Sigmoid colon (tissue), 7 donors: ENCODE measurements at places on chromosomes 1 and 21. TPM values are rescaled to one million over a fixed set of nuclear protein-coding genes. Genes with fewer than 3 reads are reported as not detected.

DNA sequence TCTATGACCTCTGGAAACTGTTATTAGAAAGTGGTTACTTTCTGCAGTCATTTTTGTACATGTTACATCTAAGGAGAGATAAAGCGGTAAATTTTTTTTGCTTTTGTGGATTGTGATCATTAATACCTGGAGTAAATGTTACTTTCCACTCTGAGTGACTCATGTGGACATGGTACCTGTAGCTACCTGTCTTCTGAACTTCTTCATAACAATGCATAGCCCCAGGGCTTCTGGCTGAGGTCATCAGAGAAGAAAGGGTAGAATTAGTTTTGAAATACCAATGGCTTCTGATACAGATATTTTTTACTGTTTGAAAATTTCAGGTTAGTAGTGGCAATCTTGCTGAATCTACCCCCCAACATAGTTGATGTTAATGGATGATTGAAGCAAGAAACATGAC, 489.3 kb downstream of the RWDD3 start:
- DNase-seq = no peak

The GABRD gene
- total RNA-seq = not detected

The ZNF691 gene
- total RNA-seq = 14.7 TPM

The NAXE gene
- total RNA-seq = 113 TPM

GRCh38 chr1:203441766-203442165, 33.8 kb upstream of the PRELP start:
- DNase-seq = no peak

GRCh38 chr1:8456308-8456912, 138.5 kb downstream of the SLC45A1 start:
- DNase-seq = no peak

DNA sequence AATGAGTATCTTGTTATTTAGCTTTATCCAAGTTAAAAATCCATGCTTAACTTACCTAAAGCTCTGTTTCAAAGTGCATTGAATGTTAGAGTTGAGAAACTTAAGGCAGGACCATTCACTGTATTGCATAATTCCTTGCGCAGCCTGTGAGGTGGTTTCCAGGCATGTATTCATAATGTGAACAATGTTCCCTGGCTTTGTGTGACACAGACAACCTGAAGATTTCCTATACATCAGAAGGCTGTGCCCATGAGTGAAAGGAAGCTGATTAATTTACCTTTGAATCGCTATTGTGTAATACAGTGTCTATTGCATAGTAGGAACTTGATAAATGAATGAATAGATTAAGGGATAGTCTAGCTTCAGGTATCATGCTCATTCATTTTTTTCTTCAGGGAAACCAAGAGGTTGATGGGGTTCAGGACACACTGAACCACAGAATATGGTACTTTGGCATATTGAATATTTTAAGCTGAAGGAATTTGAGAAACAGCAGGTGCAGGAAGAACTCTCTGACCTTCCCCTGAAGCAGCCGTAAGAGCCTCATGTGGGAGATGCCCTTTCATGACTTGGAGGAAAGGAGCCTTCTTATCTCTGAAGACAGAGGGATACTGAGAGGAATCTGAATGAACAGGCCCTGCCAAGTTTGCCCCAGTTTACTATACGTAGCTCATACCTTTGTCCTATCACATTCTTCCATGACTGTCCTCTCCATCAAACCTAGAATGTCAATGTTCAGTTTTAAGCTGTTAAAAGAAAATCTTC, 88.6 kb upstream of the GNG12 start:
- DNase-seq = no peak

GRCh38 chr1:38819516-38819915, 40.1 kb downstream of the RRAGC start:
- no peak for DNase-seq

DNA sequence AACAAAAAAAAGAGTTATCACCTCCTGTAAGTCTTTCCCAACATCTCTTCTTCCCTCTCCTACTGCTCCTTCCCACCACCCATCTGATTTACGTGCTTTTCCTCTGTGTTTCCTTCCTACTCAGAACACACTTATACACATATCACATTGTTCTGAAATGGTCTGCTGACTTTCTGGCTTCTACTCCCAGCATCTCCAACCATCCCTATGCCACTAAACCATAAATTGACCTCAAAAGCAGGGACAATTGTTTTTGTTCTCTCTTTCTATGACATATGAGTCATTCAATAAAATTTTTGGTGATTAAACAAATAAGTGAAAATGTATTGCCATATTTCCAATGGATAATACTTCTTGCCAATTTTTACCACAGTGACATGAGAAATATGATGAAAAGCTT, 8.2 kb downstream of the GOLPH3L start:
- DNase-seq = no peak

DNA sequence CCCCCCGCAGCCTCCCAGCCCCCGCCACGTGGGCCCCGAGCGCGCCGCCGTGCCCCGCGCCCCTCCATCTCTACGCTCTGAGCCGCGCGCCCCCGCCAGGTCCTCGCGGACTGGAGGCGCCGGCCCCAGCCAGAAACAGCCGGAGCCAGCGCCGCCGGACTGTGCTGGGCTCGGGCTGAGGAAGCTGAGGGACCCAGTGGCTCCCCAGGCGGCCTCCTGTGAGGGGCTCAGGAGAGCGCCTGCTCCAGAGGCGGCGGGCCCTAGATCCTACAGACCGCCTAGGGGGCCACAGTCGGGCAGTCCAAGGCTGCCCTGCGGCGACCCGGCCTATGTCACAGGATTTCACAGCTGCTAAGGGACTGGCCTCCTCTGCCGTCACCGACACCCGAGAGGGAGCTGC, 82.1 kb downstream of the NENF start:
- DNase-seq = no peak

The PRR9 gene
- not detected for total RNA-seq
